ENCODE measurements at places on chromosomes 2 and 18.

DNA sequence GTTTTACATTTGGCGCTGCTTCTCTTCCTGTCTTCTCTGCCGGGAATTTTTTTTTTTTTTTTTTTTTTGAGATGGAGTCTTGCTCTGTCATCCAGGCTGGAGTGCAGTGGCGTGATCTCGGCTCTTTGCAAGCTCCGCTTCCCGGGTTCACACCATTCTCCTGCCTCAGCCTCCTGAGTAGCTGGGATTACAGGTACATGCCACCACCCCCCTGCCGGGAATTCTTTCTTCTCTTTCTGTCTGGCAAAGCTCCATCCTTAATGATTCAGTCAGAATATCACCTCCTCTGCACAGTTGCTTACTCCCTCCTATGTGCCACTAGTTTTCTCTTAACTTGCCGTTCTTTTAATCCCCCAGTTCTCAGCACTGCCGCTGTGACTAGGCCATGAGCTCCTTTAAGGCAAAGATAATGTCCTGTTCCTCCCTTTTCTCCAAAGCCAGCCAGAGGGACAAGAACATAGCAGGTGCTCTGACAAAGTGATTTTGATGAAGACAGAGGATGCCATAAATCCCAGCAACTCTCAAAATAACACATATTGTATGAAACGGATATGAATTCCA is 112.1 kb upstream of the LRATD1 start:
- no peak for DNase-seq

DNA sequence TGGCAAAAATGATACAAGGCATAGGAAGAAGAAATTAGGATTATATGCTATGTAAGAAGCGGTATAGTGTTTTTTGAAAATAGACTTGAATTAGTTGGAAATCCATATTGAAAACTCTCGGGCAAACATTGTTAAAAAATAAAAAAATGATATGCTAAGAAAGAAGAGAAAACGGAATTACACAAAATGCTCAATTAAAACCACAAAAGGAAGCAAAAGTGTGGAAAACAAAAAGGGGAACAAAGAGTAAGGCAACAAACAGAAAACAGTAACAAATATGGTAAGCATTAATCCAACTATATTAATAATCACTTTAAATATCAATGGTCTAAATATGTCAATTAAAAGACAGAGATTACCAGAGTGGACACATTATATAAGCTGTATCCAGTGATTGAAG is 58.4 kb downstream of the TXNL1 start:
- no peak for DNase-seq

DNA sequence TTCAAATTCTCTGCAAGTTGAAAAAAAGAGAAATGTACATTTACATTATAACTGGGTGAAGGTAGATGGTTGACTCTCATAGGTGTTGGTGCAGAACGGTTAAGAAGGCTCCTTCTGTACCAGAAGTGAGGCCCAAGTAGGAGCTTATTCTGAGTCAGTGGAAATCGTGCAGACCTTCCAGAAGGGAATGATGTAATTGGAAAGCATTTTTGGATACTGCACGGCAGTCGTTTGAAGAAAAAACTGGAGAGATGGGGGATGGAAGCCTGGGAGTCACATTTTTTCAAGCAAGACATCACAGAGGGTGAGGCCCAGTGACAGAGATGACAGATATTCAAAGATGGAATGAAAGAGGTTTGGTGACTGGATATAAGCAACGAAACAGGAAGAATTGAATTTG is 39.4 kb downstream of the HRH4 start:
- DNase-seq: no peak

DNA sequence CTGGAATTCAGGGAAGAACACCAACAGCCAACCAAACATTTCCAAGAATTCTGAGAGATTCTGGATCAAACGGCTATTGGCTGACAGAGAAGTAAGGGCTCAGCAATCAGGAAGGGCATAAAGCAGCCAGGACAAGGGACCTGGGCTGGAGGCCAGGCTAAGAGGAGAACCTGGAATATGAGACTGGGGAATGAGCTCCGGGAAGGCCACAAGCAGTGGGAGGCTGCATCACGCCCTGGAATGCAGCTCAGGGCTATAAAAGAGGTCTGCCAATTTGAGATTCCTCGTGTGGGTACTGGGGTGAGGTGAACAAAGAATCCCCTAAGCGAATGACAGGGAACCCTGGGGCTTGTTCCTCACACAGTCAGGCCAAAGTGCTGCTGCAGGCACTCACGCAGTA is 60.4 kb downstream of the ANO7 start:
- no peak for DNase-seq

GRCh38 chr2:28251337-28251736 is 141.3 kb upstream of the FOSL2 start:
- no peak for DNase-seq

DNA sequence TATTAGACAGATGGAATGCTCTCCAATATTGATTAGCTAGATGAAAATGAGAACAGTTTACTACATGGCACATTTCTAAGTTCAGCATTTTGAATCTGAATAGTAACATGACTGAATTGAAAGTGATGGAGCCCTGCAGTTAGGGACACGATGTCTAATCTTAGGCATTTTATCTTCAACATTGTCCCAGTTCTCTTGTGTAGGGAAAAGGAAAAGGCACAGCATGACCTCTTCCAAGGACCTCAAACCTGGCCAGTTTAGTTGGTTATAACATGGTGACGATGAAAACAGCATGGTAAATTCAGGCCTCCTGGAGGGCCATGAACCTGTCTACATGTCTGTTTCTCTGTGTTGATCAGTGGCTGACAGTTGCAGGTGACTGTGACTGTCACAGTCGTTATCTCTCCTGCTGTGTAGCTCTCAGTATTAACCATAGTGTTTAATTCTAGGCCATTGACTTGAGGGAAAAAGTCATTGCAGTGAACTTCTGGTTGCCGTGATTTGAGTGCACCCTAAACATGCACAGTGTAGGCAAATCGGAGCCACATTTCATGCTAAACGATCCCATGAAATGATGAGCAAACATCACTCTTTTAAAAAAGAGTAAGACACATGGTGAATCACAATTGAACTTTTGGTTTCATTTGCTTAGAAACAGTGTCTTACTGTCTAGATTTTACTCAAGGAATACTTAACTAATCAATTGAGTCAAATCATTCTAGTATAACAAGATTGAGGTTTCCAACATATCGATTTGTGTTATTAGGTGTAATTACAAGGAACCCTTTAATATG is 129.7 kb downstream of the PHLPP1 start:
- no peak for DNase-seq

DNA sequence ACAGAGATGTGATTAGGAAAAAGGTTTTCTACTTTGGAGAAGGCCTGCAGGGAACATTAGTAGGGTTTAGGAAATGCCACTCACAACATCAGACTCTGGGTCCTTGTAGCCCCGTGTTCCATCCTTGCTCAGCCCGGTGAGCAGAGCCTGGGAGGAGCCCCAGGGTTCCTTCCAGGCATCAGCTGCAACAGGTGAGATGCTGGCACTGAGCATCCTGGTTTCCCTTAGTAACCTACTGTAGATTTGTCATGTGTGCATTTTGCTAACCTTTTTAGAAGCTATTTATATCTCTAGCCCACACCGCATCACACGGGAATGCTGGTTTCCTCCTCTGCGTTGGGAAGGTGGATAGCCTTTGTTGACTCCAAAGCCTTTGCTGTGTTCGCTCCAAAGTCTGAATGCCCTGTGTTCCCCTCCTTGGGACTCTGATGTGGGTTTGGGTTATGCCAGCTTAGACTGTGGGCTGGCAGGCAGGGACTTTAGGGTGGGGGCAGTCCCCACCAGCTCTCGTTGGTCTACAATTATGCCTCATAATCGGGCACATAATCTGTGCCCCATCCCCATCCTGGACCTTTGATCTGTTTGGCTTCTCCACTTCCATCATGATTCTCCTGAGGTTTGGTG is 69.3 kb downstream of the TMEM247 start:
- DNase-seq: no peak

- no peak for DNase-seq
Measured at GRCh38 chr2:38554973-38555595, 47.6 kb downstream of the HNRNPLL start.

DNA sequence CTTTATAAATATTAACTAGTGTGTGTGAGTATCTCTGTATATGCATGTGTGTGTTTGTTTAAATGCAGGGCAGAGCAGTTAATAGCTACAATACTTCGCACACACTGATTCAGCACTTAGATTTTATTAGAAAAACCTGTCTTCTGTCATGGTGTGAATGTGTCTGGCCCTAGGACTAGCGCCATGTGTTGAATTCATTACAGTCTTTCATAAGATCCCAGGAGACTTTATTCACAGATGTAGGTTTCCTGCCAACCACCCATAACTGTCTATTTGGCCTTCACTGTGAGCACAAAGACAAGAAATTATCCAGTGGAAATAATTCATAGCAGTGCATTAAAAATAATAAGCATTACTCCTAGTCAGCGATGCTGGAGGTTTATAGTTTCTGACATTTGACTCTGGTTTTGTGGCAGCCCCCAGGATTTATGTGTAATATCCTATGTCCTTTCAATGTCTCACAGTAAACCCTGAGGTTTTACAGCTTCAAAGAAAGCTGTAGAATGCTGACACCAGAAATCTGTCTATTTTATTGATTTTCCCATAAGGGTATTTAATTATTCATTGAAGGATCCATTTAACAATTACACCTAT is 93.9 kb downstream of the ZNF804A start:
- DNase-seq: no peak

GRCh38 chr2:205060269-205060668 is 515.0 kb downstream of the PARD3B start:
- DNase-seq: no peak

- no peak for DNase-seq
Measured at GRCh38 chr18:37873416-37873815, 307.8 kb upstream of the CELF4 start.

DNA sequence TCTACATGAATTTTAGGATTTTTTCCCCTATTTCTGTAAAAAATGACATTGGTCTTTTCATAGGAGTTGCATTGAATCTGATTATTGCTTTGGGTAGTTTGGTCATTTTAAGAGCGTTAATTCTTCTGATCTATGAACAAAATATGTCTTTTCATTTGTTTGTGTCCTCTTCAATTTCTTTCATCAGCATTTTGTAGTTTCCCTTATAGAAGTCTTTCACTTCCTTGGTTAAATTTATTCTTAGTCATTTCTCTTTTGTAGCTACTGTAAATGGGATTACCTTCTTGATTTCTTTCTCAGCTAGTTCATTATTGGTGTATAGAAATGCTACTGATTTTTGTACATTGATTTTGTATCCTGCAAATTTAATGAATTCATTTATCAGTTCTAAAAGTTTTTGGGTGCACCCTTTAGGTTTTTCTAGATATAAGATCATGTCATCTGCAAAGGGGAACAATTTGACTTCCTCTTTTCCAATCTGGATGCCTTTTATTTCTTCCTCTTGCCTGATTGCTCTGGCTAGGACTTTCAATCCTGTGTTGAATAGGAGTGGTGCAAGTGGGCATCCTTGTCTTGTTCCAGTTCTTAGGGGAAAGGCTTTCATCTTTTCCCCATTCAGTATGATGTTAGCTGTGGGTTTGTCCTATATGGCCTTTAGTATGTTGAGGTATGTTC is 36.6 kb upstream of the AAK1 start:
- no peak for DNase-seq

GRCh38 chr2:128439791-128440665 is 121.4 kb upstream of the HS6ST1 start:
- no peak for DNase-seq

DNA sequence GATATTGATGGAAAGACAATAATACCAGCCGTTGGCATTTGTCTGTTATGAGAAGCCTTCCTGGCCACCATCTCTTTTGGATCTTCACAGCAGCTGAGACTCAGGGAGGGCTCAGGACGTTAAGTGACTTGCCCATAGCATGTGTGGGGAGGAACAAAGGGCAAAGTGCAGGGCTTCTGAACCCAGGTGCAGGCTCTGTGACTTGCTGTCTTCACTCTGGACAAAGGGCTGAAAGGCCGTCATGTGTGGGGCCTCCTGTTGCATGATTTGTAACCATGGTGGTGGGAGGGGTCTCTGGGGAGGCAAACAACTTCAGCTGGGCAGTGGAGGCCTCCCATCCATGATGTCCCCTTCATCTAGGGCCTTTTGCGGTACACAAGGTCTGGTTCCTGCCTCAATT is 65.5 kb upstream of the SIX2 start:
- DNase-seq: no peak
